ENCODE measurements at places on chromosomes 2 and 18.

DNA sequence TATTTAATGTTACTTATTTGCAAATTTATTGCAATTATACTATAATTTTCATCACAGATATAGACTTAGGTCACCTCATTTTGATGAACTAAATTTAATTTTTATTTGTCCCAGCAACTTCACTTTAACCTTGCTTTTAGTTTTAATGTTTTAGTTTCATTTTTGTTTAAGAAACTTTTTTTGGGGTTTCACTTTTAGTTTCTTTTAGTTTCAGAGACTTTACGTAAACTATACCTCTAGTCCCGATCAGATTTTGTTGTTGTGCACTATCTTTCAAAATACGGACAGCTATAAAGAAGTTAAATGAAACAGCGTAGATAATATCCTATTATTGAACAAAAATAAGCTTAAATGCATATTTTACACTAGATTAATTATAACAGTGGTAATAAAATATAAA is 460.5 kb downstream of the ERBB4 start:
- DNase-seq, result no peak

DNA sequence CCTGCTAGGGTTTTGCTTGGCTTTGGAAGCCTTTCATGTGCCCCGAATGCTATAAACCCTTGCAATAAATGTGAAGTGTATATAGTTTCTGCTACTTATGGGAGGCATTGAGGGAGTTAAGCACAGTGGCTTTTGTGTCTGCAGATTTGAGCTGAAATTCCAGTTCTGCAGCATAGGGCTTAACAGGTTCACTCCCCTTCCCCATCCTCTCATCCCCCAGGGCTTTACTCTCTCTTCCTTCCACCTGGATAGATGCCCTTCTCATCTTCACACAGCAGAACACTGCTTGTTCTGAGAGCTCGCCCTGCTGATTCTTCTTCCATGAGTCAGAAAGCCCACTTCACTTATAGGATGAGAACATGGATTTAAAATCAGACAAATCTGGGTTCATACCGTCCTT is 37.2 kb downstream of the SOX11 start:
- no peak for DNase-seq

DNA sequence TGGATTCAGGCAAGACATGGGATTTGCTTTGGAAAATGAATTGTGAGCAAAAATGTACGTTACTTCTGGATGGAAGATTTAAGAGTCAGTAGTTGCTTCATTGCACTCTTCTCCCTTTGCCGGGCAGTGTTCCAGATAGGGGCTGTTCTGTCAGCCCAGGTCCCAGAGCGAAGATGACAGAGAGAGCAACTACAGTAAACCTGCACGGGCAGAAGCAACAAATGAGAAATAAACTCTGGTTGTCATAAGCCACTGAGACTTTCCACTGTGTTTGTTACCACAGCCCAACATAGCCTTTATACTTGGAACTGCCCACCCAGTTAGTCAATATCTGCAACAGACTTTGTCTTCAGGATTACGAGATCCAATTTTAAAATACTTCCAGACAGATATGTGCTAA is 83.3 kb downstream of the CACNB4 start:
- DNase-seq, result no peak

DNA sequence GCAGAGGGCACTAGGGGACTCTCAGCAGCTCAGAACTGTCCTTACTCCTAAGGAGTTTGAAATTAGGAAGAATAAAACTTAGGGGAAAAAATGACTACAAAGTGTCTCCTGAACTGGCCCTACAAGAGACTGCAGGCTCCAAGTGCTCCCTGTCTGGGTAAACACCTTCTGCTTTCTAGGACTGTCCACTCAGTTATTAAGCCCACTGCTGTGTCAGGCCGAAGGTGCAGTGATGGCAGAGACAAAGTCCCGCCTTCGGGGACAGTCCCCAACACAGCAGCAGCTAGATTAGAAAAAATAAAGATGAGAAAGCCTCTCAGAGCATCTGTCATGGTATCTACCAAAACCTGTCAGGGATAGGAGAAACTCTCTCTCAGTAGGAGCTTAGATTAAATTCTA is 28.3 kb downstream of the TWIST2 start:
- DNase-seq, result no peak

DNA sequence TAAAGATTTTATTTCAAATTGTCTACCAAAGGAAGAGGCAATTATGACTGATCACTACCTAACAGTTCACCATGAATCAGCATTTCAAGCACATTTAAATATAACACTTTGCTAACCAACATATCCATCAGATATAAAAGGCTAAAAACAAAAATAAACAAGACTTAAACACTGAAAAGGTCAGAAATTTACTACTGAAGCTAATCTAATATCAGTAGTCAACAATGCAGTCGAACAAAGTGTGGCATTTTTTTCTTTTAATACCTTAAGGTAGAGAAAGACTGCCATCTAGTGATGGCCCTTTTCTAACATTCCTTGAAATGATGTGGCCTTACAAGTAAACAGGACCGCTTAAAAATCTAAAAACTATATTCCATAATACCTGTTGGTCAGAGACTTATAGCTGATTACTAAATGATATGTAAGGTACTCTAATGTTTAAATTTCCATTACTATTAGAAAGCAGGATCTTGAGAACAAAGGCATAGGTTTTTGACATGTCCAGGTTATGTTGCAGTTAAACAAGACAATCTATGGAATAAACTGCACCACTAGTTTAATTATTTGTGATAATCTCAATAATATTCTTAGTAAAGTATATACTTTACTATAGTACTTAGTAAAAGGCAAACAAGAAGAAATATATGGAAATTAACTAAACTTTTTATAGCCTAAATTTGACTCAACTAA is 80.0 kb downstream of the EXOC6B start:
- DNase-seq, result no peak

- no peak for DNase-seq
These were observed 313.3 kb downstream of the AGAP1 start for GRCh38 chr2:235806986-235807750.

DNA sequence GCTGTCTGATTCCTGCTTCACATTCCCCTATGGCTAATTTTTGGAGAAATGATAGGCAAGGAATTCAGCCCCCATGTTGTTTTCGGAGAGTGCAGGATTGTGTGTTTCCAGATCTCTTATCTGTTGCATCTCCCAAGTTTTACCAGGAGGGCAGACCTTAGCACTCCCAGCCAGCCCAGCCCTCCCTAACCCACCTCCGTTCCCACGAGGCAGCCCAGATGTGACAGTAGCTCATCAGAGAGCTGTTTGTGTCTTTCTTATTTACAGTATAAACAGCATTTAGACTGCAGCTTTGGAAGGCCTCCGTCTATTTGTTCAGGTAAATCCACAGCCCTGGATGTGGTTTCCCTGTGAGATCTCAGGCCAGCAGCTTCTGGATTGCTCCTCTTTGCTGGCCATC is 91.6 kb downstream of the THNSL2 start:
- DNase-seq, result no peak

GRCh38 chr18:60110836-60111235 is 211.0 kb downstream of the PMAIP1 start:
- no peak for DNase-seq

Measured in GOT3 (cell line).